Stimulated activated CD4-positive, alpha-beta T cell treated with anti-CD3 and anti-CD28 coated beads, Interleukin-12 subunit alpha, Interleukin-12 subunit beta, amount 100 ng/mL, for 24 hours (primary cell): ENCODE measurements at places on chromosomes 12 and 14.

DNA sequence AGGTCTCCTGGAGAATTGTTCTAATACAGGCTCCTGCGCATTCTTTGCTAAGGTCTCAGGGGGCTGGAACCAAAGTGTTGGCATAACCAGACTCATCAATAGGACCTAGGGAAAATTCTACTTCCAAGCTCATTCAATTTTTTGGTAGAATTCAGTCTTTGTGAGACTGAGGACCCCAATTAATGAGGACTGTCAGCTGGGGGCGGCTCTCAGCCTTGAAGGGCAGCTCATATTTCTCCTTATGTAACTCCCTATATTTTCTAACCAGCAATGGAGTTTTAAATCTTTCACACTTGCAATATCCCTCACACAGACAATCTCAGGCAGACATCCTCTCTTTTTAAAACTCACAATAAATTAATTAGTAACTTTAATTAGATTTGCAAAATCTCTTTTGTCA lies 476.4 kb upstream of the LRFN5 start:
- DNase-seq: no peak

DNA sequence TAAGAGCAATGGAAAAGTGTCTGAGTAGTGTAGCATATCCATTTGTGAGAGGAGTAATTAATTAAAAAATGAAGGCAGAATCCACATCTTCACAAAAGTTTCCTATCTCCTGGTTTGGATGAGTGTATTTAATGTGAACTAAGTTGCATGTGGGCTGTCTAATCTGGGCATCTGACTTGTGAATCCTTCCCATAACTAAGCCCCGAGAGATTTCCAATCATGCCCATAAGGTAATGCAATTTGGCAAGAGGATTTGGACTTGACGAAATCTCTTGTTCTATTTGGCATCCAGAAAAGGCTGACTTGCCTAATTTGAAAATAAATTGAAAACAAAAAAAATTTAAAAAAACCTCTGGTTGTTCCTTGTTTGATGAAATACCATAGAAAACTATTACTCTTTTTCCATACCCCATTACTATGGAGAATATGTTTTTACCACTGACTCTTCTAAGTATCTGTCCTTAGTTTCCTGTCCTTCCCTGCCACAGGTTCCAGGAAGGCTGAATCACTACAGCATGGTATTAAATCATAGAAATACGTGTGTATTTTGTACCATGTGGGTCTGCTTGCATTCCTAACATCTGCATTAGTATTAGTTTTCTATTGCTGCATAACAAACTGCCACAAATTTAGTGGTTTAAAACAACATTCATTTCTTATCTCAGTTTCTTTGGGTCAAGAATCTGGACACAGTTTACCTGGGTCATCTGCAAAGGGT lies 48.4 kb downstream of the ETV6 start:
- no peak for DNase-seq

DNA sequence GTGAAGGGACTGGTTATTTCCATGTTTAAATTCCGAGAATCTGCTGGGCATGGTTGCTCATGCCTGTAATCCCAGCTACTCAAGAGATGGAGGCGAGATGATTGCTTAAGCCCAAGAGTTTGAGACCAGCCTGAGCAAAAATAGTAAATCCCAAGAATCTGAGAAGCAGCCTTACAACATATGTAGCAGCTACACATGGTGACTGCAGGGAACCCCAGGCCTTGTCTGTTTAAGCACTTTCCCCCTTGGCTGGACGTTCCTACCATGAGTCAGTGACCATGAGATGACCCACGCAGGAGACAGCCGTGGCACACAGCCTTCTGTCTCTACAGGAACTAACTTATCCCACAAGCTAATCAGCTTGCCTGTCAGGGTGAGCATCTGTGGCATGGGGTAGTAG lies 5.5 kb upstream of the SLC24A4 start:
- no peak for DNase-seq

- peak; percentile 50 for DNase-seq
Measured at GRCh38 chr12:44875954-44876543, at the start of gene NELL2. Gene NELL2, minus strand, starts transcription at chr12:44876315. Its CDS starts 446 bp downstream, at chr12:44875869.

GRCh38 chr12:17352164-17352563 lies 737.8 kb downstream of the RERGL start:
- no peak for DNase-seq

- DNase-seq: no peak
Measured at GRCh38 chr12:68368327-68368726, 36.2 kb upstream of the MDM1 start.

GRCh38 chr14:59688224-59689170 lies 111.9 kb upstream of the CCDC175 start:
- no peak for DNase-seq

DNA sequence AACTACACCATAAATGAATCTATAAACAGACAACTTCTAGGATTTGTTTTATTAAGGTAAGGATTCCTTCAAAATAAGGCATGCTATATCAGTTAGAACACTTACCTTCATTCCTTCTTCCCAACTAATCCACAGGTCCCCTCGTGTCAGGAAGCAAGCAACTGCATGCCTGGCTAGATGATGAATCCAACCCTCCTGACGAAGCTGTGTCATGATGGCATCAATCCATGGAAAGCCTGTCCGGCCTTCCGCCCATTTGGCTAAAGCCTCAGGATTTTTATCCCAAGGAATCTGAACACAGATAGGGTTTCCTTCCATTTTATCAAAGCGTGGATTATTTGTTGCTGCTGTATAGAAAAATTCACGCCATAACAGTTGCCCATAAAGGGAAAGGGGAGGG lies 12.5 kb upstream of the MTERF2 start:
- no peak for DNase-seq

GRCh38 chr14:53845813-53846693 lies 110.6 kb downstream of the BMP4 start:
- DNase-seq: no peak

GRCh38 chr12:3661028-3661427 lies 91.9 kb downstream of the CRACR2A start:
- DNase-seq: no peak

- no peak for DNase-seq
Measured at GRCh38 chr14:49820176-49820575, 32.4 kb downstream of the NEMF start.
